ENCODE measurements at places on chromosomes 6 and 20.

- no peak for DNase-seq
Observed at GRCh38 chr6:92459606-92460005, 959.8 kb downstream of the EPHA7 start.

DNA sequence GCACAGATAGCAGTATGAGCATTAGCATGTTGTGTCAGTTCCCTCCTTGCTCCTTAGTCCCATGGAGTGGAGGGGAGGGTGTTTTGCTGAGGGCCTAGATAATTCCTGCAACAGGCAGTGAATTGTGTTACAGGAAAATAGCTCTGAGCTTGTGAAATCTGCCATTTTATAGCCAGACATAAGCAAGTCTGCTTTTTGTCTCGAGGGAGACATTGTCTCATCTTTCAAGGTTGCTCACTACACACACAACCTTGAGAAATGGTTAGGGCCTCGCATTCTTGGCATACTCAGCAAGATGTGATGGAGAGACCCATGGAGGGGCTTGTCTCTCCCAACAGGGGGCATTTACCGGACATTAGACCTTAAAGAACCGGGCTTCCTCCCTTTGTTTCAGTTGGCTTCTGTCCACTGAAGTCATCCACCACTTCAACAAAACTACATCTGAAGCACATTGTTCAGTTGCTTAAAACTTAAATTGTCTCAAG lies 108.0 kb upstream of the FOXO3 start:
- DNase-seq = no peak

GRCh38 chr6:4287372-4287771 lies 152.0 kb upstream of the ECI2 start:
- no peak for DNase-seq

- DNase-seq = no peak
Observed at GRCh38 chr20:63136296-63136695, 79.6 kb downstream of the YTHDF1 start.

DNA sequence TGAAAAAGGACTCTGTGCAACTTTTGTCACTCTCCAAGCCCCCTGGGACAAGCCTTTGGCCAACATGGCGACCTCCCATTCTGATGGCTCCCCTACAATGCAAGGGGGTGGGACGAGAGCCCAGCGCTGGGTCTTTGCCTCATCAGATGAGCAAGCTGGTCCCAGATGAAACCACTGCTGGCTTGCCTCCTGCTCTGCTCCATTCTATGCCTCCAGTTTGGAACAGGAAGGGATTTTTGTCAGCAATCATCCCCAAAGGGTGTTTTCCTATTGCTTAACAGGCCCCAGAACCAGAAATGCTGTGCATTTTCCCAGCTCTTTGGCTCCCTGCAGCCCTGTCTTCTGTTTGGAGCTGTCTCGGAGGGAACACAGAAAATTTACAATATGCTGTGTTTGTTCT lies 412.7 kb downstream of the MAFB start:
- no peak for DNase-seq

GRCh38 chr20:7980332-7981046 lies 39.1 kb downstream of the TMX4 start:
- DNase-seq = no peak

Data from stimulated activated CD4-positive, alpha-beta T cell treated with anti-CD3 and anti-CD28 coated beads, Interleukin-12 subunit alpha, Interleukin-12 subunit beta, amount 100 ng/mL, for 4 hours (primary cell).